ENCODE measurements at places on chromosomes 3 and 15. TPM values are rescaled to one million over a fixed set of nuclear protein-coding genes. Genes with fewer than 3 reads are reported as not detected.

Gene CYP8B1
- total RNA-seq: not detected

Gene LSAMP
- total RNA-seq: not detected

Gene HTD2
- 8.1 TPM for total RNA-seq

Gene ANKRD34C
- not detected for total RNA-seq

GRCh38 chr3:45774581-45775521, 21.5 kb downstream of the SLC6A20 start:
- no peak for DNase-seq

DNA sequence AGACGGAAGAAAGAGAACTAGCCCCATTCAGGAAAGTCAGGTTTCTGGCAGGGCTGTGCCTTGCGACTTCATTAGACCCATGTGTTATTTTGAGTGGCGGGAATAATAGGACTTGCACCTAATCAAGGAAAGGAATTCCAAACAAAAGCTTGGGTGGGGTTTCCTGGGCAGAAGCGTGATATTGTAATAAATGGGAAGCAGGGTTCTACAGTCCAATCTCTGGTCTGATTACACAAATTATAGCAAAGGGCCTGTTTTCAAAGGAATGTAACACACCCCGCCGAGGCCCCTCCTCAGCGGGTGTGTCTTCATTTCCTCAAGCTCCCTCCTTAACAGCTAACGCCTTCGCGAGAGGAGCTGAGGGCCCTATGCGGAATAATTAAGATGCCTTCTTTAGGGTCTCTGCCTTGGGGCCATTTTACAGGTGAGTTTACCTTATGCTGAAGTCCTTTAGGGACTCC, 396.0 kb upstream of the C2CD4B start:
- no peak for DNase-seq

Gene SH2D7
- 0.31 TPM for total RNA-seq

- DNase-seq: no peak
These were observed 453.0 kb downstream of the DIPK2A start for GRCh38 chr3:144424606-144425005.

DNA sequence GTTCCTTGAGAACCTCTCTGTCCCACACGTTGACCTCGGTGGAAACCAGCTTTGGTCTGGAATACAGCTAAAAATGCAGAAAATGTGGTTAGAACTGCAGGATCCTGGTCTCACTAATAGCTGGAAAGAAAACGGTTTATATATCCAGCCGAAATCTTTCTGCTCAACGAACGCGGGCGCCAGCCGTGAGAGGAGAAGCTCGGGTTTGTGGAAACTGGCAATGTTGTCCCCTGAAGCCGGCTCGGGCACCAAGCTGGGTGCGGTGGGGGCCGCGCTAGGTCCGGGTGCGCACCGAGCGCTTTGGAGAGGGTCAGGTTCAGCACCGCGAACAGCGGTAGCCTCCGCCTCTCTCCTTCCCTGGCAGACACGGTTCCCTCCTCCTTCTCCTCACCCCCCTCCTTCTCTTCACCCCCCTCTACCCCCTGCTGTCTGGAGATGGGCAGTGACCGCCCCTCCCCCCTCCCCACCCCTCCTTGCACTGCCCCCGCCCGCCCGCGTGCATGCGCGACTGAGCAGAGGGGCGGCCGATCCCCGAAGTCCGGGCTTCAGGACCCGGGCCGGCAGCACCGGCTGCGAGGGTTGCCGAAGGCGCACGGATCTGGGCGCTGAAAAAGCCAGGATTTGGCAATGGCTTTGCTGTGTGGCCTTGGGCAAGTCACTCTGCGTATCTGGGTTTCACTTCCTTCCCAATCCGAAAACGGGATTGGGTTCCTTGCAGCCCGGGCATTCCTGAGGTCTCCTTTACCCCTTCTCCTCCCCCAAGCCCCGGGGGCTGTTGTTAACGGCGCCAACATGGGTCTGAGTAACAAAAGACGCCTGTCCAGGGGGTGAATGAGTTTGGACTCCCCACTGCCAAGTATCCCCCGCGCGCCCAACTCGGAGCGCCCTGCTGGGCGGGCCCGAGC, at the start of gene SKOR1:
Gene SKOR1 (plus strand): TSS at position 534 of the 905 bp plus-strand sequence. CDS start 94 bp downstream, at position 628.
- no peak for DNase-seq

DNA sequence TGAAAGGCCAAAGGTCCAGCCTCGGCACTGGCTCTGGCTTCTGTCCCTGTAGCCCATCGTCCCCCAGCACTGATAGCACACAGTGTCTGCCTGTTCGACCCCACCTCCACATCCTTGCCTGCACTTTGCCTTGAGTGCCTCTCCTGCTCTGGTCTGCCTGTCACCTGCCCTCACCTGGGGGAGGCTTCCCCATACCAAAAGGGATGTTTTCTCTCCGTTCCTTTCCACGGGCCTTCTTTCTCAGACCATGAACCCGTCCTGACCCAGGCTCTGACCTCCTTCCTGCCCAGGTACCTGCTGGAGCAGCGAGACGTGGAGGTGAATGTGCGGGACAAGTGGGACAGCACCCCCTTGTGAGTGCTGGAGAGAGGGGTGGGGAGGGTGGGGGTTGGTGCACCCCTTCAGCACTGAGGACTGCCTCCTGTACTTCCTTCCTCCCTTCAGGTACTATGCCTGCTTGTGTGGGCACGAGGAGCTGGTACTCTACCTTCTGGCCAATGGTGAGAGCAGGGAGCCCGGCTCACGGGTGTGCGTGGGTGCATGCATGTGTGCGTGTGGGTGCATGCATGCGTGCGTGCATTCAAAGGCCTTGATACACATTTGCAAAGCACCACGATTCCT, 1.5 kb downstream of the ABTB1 start:
- DNase-seq: no peak

DNA sequence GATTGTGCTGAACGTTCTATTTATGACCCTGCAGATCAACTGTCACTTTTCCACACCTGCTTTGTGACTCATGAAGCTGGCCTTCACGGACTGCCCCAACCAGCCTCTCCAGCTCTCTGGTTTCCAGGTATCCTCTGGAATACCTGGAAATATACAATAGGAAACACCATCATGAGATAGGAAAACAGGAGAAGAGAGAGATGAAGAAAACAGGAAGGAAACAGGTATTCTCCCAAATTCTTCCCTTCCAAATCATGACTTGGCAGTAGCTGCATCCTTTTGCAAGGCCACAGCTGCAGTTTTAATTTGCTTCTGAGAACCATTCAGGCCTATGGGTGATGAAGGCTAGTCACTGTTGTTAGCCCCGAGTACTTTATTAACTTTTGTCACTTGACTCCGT, 909.1 kb downstream of the EPHA3 start:
- no peak for DNase-seq

Gene DPPA2
- total RNA-seq: not detected

Gene CLCN2
- 4.8 TPM for total RNA-seq

DNA sequence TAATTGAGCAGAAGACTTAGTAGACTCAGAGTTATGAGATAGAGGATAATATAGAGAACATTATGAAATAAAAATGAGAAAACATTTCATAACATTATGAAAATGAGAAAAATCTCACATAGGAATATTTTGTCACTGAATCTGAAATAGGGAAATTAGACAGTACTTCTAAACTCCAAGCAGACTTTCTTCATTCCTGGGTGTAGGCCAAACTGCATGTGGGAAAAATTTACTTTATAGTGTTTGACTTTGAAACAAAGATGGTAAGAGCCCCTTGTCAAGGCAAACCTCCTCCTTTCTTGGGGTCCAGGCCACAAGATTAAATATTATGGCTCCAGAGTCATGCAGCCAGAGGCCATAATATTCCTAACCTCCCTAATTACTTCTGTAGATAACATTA, 6.7 kb upstream of the OR5H14 start:
- DNase-seq: no peak

DNA sequence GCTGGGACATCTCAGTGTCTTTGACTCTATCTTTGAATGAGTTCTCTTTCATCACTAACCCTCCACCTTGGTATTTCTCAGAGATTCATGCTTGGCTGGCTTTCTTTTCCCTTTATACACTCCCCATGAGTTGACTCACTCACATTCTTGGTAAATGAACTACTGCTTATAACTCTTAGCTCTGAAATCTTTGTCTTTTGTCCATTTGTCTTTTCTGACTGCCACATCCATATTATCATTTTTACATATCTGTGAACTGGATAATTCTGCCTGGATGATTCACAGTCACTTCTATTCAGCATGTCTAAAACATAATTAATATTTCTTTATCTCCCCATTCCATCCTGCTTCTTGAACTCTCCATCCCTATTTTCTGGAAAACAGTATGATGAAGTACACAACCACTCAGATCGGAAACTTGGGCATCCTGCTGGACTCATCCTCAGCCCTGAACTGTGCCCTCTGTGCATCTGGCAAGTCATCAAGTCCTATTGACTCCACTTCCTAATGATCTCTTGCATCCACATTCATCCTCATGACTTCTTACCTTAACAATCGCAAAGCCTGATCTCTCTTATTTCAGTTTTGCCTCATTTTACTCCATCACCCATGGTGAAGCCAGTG, 66.9 kb downstream of the KCNAB1 start:
- DNase-seq: no peak

Gene PDZRN3
- total RNA-seq: not detected

Gene NAALADL2
- total RNA-seq: 0.47 TPM

- no peak for DNase-seq
These were observed 634.1 kb upstream of the TBL1XR1 start for GRCh38 chr3:177831361-177831760.

Gene CPNE4
- total RNA-seq: not detected

Gene FAM107A
- total RNA-seq: not detected

DNA sequence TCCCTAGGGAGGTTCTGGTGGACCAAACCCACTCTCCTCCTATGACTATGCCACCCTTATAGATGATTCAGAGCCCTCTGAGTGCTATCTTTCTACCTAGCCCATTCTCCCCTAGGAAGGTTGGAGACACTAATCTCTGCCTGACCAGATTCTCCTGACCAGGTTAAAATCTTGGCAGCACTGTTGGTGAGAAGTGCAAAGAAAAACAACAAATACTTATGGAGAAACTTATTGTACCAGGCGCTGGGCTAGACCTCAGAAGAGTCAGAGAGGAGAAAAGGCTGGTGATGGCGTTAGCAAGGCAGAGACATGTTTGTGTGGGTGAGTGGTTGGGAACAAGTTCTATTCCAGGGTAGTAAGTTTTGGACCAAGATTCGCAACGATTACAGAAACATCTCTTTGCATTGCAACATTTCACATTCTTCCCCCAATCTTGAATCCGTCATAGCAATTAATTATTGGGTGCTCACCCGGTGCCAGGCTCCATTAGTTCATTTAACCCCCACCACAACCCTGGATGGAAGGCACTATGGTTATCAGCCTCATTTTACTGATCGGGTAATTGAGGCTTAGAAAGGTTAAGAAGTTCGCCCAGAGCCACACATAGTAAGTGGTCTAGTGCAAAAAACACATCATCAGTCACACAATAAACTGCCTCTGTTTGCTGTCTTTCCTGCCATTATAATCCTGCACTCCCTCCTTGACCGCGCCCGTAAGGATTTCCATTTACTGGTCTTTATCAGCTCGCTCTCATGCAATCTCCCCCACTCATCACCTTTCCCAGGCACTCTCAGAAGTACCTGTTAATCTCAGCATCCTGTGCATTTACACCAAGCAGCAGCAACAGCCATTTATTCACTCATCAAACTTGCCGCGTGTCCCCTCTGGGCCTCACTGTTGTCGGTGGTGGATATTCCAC, 655 bp upstream of the TSPAN3 start:
- no peak for DNase-seq

- DNase-seq: no peak
These were observed 24.0 kb downstream of the PSTPIP1 start for GRCh38 chr15:77018796-77019505.

DNA sequence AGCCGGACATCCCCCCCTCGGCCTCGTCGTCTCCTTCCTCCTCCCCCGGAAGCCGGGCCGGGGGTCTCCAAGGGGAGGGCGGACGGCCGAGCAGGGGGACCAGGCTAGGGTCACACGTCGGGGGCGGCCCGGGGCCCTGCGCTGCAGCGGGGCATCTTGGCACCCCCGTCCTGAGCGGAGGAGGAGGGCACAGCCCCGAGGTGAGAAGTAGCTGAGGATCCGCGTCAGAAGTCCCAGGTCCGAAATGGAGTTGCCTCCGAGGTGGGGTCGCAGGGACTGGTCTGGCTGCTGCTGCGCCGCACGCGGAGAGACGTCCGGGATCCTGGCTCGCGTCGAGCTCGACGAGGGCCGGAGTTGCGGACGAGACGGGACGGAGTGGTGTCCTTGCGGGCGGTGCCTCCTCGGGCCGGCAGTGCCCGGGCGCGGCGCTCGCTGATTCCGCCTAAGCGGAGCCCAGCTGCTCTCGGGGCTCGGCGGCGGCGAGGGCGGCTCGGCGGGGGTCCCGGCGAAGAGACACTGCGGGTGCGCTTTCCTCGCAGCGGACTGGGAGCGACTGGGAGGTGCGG, at the start of gene ADCY5:
Gene ADCY5 (minus strand): TSS at position 555 of the 566 bp plus-strand sequence. CDS start 545 bp downstream, at position 10.
- no peak for DNase-seq

DNA sequence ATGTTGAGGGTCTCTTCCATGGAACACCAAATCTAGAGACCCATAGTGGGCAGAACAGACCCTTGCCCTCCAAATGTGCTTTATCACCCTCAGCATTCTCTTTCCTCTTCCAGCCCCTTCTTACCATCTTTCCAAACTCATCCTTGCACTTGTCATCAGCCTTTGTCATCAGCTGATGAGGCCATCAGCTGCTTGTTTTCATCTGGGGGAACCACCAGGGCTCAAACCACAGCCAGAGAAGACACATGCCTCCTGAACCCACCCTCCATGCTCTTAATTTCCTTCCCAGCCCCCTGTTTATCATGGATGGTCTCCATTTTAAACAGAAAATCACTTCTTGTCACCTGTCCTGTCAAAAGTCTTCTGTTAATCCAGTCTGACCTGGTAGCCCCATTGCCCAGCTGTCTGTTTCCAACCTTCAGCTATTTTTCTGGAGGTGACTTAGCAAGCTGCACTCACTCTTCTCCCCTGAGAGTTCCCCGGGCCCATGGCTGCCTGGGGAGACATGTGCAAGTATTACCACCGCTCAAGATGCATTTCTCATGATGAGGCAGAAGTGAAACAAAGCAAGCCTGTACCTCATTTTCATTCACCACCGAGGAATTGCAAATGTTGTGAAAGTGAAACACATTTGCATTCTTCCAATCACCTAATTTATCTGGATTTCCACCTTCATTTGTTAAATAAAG, 14.7 kb upstream of the SYNM start:
- no peak for DNase-seq

DNA sequence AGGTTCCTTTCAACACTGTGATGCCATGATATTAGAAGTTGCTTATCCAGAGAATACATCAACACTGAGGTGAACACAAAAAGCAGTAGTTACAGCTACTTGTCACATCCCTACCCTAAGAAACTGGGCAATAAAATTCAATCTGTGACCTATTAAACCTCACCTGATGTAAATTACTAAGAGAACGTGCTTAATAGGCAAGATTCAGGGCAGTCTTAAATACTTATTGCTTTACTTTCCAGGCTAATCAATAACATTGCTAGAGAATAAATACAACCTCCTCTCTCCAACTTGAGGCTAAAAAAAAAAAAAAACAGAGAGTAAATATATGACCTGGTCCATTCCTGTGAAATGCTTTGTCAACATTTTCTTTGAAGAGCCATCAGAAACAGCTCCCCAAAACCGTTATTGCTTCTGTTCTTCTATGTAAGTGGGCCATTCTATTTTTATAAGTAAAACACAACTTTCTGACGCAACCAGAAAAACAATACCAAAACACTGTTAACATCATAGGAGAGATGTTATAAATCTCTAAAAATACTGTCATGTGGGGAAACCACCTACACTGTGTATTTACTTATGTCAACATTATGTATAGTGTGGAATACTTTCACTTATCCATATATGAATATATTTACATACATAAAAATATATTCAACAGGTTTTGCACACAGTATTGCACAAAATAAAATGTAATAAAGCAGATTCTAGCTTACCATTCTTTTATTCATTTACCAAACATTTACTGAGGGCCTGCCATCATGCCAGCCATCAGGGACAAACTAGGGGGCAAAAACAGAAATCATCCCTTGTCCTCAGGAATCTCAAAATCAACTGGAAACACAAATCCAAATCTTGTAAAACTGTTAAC, 2.7 kb downstream of the NKIRAS1 start:
- no peak for DNase-seq

Gene TSPAN3
- total RNA-seq: 17.4 TPM

Data from activated CD8-positive, alpha-beta T cell treated with anti-CD3 and anti-CD28 coated beads, Interleukin-2, amount 10 ng/mL, durations not matched to agents 7 days and 5 days (primary cell).